Hematopoietic multipotent progenitor cell treated with erythropoietin and hydrocortisone succinate and interleukin-3 and kit ligand, for 17 days (in vitro differentiated cells): ENCODE measurements at places on chromosomes 4 and X.

GRCh38 chrX:65516756-65517155 is 17.8 kb downstream of the LAS1L start:
- no peak for DNase-seq

- DNase-seq: no peak
These were observed 63.2 kb downstream of the SEPSECS start for GRCh38 chr4:25096981-25097443.

GRCh38 chr4:153969542-153969941 is 180.7 kb upstream of the SFRP2 start:
- DNase-seq: no peak

DNA sequence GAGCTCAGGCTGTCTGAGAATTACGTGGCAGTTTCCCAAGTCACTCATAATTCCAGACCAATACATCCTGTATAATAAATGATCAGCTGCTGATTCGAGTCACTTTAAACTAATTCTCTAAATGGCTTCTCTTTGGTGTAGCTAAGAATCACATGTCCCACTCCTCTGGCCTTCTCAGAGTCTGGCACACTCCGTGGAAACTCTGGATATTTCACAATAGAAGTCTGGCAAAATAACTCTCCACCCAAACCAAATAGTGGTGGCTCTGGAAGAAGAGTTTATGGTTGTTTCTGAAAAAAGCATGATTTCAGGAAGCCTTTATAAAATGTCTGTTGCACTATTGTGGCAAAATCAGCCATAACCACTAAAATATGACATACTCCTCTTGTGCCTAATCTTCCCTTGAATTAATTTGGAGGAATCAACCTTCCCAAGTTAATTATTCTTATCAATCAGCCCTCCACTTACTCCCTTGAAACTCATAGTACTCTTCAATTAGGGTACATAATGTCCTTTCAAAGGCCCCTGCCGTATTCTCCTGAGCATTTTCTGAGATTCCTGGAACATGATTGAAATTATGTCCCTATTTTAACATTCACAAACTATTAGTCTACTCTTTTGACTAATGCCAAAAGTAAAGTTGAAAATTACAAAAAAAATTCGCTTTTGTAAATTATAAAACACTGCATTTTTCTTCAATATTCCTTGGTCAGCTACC is 991.6 kb downstream of the FAT4 start:
- DNase-seq: no peak

GRCh38 chr4:177562859-177563258 is 120.6 kb upstream of the AGA start:
- no peak for DNase-seq

DNA sequence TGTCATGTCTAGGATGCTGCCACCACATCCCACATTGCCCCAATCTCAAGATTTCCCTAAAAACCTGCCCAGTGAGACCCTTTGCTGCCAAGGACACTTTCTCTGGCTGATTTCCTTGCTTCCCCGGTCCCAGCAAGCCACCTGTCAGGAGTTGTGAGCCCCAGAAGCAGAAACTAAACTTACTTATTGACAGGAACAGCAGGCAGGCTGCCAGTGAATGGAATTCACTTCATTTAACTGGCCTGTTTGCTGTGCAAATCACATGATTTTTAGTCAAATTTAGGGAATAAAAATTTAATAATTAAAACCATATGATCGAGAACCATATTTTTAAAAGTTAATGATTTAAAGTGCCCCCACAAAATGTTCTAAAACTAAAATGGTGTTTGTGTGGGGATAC is 48.5 kb downstream of the MAMLD1 start:
- no peak for DNase-seq

DNA sequence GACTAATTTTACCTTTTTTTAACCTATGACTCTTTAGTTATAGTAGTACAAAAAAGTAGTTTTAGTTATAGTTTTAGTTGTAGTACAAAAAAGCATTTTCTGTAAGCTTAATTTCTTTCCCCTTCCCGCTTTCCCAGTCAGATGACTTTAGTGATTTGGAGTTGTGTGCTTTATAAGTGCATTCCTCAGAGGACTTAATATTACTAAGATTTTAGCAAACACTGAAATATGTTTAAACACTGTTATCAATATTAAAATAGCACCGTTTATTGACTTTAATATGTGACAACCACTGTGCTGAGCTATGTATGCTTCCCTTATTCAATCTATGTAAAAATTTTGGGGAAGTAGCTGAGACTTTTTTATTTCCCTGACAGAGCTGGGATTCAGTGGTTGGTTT is 22.8 kb downstream of the GUF1 start:
- DNase-seq: no peak

DNA sequence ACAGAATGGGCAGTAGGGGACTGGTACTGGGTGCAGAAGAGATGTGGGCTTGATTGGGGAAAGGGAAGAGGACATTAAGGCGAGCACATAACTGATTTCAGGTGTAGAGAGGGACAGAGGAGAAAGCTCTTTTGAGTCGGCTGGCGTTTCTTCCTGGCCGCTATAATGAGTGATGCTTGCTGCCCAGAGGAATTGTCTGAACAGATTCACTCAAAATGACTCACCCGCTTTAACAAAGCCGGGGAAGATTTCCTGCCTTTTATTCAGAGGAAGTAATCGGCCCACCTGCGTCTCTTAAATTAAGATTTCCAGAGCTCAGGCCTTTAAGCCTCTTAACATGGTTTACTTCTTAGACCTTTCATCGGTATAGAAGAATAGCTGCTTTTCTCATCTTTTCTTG is 102.1 kb upstream of the AP1S2 start:
- no peak for DNase-seq

GRCh38 chr4:6013564-6013963 is 4.7 kb downstream of the C4orf50 start:
- DNase-seq: no peak

GRCh38 chr4:88567591-88567990 is 24.7 kb upstream of the HERC3 start:
- DNase-seq: no peak

DNA sequence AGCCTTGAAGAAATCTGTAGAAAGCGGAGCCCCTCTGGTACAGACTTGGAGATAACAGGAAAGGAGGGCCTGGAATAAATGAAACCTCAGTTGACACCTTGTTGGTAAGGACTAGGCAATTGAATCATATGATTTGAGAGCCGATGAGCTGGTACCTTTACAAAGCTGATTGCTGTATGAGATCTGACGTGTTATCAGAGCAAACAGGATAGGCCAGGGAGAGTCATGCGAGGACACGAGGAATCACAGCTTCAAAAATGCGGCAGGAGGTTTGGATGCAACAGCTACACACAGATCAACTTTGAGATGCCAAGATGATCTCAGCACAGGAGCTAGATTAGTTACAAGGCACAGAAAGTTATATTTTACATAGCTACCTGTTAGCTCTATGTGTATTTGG is 7.4 kb upstream of the SLC10A4 start:
- no peak for DNase-seq

- no peak for DNase-seq
These were observed 188.9 kb downstream of the ZNF330 start for GRCh38 chr4:141409556-141409955.

GRCh38 chr4:58749206-58749605 is 1639.0 kb upstream of the IGFBP7 start:
- DNase-seq: no peak

GRCh38 chr4:7357323-7357722 is 77.4 kb downstream of the PSAPL1 start:
- no peak for DNase-seq

GRCh38 chr4:8554555-8555100 is 25.6 kb upstream of the GPR78 start:
- DNase-seq: no peak

DNA sequence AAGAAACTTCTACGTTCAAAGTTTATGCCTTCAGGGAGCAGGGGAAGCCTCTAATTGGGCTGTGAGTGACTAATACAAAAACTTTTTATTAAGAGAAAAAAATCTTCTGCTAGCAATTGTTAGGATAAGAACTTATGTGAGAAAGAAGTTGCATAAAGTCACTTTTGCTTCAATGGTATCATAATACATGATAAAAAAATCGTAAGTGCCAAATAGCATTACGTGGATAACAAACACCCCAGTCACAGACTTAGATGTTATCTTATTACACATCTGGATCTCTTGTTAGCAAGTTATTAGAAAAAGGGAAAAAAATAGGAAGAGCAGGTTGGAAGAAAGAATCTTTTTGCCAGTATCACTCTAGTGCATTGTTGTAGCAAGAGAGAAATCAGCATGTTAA is 4.2 kb upstream of the NDST4 start:
- no peak for DNase-seq

DNA sequence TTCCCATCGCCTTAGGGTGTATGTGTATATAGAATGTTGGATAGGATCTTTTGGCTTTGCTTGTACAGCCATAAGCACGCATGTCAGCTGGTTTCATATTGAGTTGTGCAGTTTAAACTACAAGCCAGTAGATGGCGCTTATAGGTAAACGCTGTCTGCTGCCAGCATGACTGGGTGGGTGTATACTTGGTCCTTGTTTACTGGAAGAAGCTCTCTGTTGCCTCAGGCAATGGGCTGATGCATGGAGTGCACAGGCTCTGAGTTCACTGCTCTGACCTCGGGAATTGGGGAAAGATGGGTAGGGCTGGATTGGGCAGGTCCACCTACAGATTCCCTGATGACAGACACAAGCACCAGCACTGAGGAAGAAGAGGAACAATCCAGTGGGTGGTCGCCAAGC is 831.5 kb downstream of the STIM2 start:
- DNase-seq: no peak

DNA sequence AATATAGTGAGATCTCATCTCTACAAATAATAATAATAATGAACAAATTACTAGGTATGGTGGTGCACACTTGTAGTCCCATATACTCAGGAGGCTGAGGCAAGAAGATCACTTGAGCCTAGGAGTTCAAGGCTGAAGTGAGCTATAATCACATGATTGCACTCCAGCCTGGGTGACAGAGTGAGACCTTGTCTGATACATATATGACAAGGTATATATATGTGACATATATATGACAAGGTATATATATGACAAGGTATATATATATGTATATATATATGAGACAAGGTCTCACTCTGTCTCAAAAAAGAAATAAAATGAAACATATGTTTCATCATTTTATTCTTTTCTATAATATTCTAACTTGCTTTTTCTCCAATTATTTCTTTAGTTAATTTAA is 278.1 kb upstream of the TET2 start:
- no peak for DNase-seq

DNA sequence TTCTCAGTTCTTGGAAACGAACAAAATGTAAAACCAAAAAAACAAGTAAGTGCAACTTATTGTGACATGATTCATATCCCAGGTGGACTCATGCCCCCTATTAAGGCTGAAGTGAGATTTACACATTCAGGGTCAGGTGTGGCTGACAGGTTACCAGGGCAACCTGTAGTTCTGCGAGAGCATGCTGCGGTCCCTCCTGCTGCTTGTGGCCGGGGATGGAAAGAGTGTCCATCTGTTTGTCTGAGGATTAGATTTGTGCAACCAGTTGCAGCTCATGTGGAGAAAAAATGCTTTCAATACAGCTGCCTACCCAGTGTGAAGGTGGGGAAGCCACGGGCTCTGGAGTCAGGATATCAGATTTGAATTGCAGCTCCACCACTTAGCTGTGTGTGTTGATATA is 78.8 kb downstream of the FAM184B start:
- DNase-seq: no peak

DNA sequence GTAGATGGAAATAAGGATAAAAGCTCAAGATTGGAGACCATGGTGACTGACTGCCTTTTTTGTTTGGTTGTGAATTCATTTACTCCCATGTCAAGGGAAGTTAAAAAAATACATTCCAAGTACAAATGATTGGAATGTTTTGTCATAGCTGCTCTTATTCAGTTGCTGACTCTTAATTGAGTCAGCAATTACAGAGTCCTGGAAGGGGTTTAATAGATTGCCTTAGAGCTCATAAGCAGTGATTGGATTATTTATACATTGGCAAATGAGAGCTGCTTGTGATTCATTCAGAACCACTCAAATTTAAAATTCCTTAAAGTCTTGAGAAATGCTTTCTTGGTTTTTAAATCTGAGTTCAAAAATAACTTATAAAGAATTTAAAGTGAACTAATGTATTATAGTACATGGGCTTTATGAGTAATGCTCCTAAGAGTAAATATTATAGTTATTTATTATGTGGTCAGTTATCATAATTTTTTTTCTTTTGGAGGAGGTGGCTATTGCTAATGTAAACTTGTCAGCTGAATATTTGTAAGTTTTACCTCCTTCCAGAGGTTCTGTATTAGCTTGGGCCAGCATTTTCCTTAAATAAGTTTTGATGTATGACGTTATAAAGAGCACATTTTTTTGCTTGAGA is 13.6 kb downstream of the JADE1 start:
- no peak for DNase-seq

GRCh38 chr4:138085736-138086305 is 156.3 kb downstream of the SLC7A11 start:
- DNase-seq: no peak

GRCh38 chr4:61202638-61203435 is 2.7 kb downstream of the ADGRL3 start:
- DNase-seq: no peak

DNA sequence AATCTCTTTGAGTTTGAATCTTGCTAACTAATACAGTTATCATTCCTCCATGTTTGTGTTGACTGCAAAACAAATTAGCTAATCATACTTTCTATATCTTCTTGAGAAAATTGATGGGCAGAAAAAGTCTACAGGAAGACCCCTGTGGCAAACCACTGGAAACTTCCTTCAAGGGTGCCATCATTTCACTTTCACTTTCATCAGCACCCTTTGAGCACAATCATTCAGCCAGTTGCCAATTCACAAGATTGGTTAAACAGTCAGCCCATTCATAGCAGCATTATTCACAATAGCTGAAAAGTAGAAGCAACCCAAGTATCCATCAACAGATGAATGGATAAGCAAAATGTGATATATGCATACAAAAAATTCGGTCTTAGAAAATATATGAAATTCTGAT is 101.5 kb downstream of the CCDC160 start:
- no peak for DNase-seq

DNA sequence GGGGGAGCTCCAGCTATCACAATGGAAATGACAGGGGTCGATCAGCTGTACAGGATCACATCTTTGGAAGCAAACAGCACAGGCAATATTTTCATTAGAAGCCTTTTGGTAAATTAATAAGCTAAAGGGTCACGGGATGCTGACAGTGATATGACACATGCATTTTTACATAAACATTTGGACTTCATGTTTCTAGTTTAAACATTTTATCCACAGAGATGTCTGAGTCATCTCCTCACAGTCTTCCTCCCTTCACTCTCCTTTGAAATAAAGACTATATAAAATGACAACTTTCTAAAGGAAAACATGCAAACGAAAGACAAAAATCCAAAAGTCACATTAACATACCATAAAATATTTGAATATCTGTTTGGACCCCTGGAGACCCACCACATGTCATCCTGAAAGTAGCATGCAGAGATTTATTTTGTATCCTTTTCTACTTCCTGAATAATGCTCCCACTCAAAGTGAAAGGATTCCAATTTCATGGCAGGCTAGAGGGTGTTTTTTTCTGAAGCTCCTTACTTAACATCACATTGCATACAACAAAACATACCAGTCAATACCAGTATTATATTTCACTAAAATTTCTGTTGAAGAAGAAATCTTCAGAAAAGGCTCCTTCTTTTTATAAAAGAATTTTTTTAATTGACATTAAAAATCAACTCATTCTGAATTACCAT is 200.1 kb upstream of the PPARGC1A start:
- no peak for DNase-seq
